ENCODE measurements at places on chromosomes 16 and 17.

- DNase-seq = peak; percentile 93
Observed at GRCh38 chr16:28822520-28823290, at the start of gene ATXN2L. Gene ATXN2L, plus strand, starts transcription at chr16:28822999. Its CDS starts 261 bp downstream, at chr16:28823260.

- no peak for DNase-seq
Observed at GRCh38 chr16:83685615-83686165, 122.1 kb upstream of the HSBP1 start.

DNA sequence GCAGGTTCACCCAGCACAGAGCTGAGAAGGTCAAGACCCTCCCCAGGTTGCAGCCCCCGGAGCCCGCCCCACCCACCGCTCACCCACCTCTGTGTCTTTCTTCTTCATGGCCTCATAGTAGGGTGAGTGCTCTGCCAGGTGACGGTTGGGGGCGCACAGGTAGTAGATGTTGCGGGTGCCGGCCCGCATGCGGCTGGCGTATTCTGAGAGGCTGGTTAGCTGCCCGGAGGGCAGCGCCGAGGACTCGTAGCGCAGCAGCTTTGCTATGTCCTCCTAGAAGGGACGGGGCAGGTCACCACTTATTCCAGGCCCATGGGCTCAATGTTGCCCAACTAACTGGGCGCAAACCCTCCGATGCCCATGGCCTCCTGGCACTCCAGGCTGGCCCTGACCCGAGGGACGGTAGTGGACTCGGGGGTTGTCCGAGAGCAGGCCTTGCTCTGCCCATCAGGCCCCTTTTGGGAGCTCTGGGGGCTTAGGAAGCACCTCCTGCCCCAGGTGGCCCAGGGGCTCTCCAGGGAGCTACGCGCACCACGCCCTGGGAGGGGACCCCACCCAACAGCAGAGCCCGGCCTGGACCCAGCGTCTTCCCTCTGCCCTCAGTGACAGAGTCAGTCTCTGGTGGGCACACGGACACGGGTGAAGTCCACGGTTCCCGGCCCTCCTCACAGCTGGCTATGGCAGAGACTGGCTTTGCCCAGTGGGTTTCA lies 9.9 kb downstream of the DNASE1 start:
- no peak for DNase-seq

GRCh38 chr17:44266402-44267164 lies 1.4 kb downstream of the SLC4A1 start:
- DNase-seq = no peak
